ENCODE measurements at places on chromosomes 1 and 21. TPM values are rescaled to one million over a fixed set of nuclear protein-coding genes. Genes with fewer than 3 reads are reported as not detected.

The KCNA2 gene
- not detected for total RNA-seq

The PIGM gene
- 5.5 TPM for total RNA-seq

The SGIP1 gene
- total RNA-seq, result 29.0 TPM

The GCLM gene
- total RNA-seq, result 31.1 TPM

The KRTAP21-2 gene
- not detected for total RNA-seq

The ADGRL2 gene
- total RNA-seq, result 378 TPM

The LCE1C gene
- not detected for total RNA-seq

The PLA2G2A gene
- not detected for total RNA-seq

The RWDD3 gene
- 12.6 TPM for total RNA-seq

The LRRN2 gene
- total RNA-seq, result not detected

The SPATA21 gene
- not detected for total RNA-seq
